Fibroblast of the aortic adventitia (primary cell): ENCODE measurements at places on chromosomes 1 and 21. TPM values are rescaled to one million over a fixed set of nuclear protein-coding genes. Genes with fewer than 3 reads are reported as not detected.

LCE2C gene
- not detected in 2 replicates for total RNA-seq

TMEM82 gene
- not detected in 2 replicates for total RNA-seq

DNAJB4 gene
- total RNA-seq: 42.0 and 52.7 TPM in 2 replicates

ST6GALNAC5 gene
- 0.09 TPM in 1 of 2 replicates, not detected in the other for total RNA-seq

KCNE1 gene
- 0.09 and 0.74 TPM in 2 replicates for total RNA-seq

TAS1R1 gene
- not detected in 2 replicates for total RNA-seq

KCNJ9 gene
- total RNA-seq: 0.08 TPM in 1 of 2 replicates, not detected in the other

CYP4A22 gene
- not detected in 2 replicates for total RNA-seq

FTCD gene
- 0.25 and 0.27 TPM in 2 replicates for total RNA-seq

RHD gene
- total RNA-seq: not detected in 2 replicates

PDC gene
- 0.27 TPM in 1 of 2 replicates, not detected in the other for total RNA-seq

TMCO1 gene
- total RNA-seq: 102 and 112 TPM in 2 replicates

KRTAP12-2 gene
- not detected in 2 replicates for total RNA-seq

KIAA1614 gene
- 9.7 and 10.6 TPM in 2 replicates for total RNA-seq

CLCA4 gene
- total RNA-seq: not detected in 2 replicates

GRIK3 gene
- total RNA-seq: not detected in 2 replicates

FCRL6 gene
- not detected in 2 replicates for total RNA-seq

DR1 gene
- 11.8 and 60.6 TPM in 2 replicates for total RNA-seq

NUAK2 gene
- 0.74 and 2.9 TPM in 2 replicates for total RNA-seq

HES3 gene
- total RNA-seq: not detected in 2 replicates

RGSL1 gene
- total RNA-seq: not detected in 2 replicates

HSPG2 gene
- 164 and 367 TPM in 2 replicates for total RNA-seq

KISS1 gene
- not detected in 2 replicates for total RNA-seq

CFHR2 gene
- not detected in 2 replicates for total RNA-seq

PPM1J gene
- 0.63 and 1.8 TPM in 2 replicates for total RNA-seq

GBP7 gene
- total RNA-seq: not detected in 2 replicates

ASCL5 gene
- total RNA-seq: not detected in 2 replicates

PM20D1 gene
- total RNA-seq: not detected in 2 replicates

S100A8 gene
- total RNA-seq: not detected in 2 replicates

PROK1 gene
- not detected in 2 replicates for total RNA-seq

PRMT2 gene
- total RNA-seq: 96.6 and 338 TPM in 2 replicates

MPL gene
- total RNA-seq: not detected in 2 replicates

PLEKHG5 gene
- 3.8 and 5.1 TPM in 2 replicates for total RNA-seq

AIM2 gene
- not detected in 2 replicates for total RNA-seq

AKNAD1 gene
- total RNA-seq: 0.27 TPM in 1 of 2 replicates, not detected in the other

NBPF20 gene
- total RNA-seq: 1.8 and 2.1 TPM in 2 replicates

ZNF669 gene
- 7.4 and 9.4 TPM in 2 replicates for total RNA-seq

NMNAT2 gene
- 0.49 and 3.4 TPM in 2 replicates for total RNA-seq

NECTIN4 gene
- total RNA-seq: not detected in 2 replicates

SEMA4A gene
- total RNA-seq: 1.4 and 3.2 TPM in 2 replicates

EXTL1 gene
- 0.18 and 0.74 TPM in 2 replicates for total RNA-seq

MEGF6 gene
- 102 and 103 TPM in 2 replicates for total RNA-seq

ZNF593OS gene
- total RNA-seq: not detected in 2 replicates
